ENCODE measurements at places on chromosomes 11 and 22.

DNA sequence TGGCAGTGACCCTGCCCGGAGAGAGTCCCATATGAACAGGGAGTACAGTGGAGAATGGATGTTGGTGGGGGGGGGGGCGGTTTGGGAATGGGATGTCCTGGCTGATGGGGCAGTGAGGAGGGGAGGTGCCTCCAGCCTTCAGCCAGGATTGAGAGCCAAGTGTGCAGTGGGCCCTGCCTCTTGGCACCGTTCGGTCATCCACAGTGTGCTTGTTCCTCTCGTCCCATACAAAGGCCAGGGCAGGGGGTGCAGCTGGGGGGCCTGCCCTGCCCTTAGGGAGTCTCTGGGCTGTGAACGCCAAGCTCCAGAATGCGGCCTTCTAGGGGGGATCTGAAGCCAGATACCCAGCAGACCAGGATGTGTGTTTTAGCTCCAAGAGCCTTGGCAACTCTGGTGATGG is 34.0 kb downstream of the KCNC1 start:
- DNase-seq: no peak

DNA sequence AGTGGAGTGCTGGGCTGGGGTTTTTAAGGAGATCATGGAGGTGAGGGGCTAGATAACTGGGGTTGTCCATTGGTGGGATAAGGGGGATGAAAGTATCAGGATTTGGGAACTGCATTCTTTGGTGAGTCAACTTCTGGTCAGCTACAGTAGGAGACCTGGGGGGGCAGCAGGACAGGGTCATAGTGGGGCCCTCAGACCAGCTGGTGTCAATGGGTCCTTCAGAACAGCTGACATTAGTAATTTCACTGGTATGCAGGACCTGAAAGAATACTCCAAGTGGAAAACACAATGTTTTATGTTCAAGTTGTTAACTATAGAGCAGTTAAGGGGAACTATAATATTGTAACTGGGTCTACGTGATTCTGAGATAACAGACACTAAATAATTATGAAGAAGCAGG is 2.8 kb upstream of the TTC12 start:
- no peak for DNase-seq

GRCh38 chr11:28026634-28027290 is 81.2 kb downstream of the KIF18A start:
- no peak for DNase-seq

DNA sequence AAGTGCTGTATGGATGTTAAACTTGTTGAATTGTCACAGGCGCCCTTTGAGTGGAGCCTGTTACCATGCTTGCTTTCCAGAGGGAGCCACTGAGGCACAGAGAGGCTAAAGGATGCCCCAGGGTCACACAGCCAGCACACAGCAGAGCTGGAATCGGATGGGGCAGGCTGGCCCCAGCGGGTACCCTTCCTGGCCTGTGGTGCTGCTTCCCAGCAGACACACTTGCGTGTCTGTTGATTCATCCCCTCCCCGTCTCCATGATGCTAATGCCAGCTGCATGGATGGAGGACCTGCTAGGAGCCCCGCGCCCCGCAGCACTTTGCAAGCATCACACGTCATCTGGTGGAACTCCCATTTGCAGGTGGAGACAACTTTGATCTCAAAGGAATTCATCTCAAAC is 52.4 kb upstream of the SHISAL1 start:
- no peak for DNase-seq

- DNase-seq: peak; percentile 71
These were observed 14.1 kb downstream of the TMEM123 start for GRCh38 chr11:102438311-102439062.

DNA sequence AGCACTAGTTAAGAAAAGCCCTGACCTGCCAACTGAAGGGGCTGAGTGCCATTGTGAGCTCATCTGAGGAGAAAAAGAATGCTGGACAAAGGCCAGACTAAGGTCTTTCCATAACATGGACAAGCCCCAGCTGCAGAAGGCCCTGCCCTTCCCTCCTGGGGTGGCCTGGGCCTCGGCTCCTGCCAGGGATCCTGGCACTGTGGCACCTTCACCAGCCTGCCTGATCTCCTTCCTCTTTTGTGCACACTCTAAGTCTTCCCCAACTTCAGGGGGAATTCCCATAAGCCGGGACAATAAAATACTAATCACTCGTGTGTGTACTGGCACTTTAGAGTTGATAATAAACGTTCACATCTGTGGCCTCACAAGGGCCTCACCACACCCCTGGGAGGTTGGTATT is 9.9 kb downstream of the TMPRSS13 start:
- no peak for DNase-seq

GRCh38 chr22:20952544-20953341 is 14.3 kb upstream of the AIFM3 start:
- DNase-seq: no peak

GRCh38 chr11:121318848-121319834 is 26.6 kb downstream of the SC5D start:
- peak; percentile 55 for DNase-seq

- no peak for DNase-seq
These were observed 208.0 kb downstream of the DSCAML1 start for GRCh38 chr11:117589063-117589462.

DNA sequence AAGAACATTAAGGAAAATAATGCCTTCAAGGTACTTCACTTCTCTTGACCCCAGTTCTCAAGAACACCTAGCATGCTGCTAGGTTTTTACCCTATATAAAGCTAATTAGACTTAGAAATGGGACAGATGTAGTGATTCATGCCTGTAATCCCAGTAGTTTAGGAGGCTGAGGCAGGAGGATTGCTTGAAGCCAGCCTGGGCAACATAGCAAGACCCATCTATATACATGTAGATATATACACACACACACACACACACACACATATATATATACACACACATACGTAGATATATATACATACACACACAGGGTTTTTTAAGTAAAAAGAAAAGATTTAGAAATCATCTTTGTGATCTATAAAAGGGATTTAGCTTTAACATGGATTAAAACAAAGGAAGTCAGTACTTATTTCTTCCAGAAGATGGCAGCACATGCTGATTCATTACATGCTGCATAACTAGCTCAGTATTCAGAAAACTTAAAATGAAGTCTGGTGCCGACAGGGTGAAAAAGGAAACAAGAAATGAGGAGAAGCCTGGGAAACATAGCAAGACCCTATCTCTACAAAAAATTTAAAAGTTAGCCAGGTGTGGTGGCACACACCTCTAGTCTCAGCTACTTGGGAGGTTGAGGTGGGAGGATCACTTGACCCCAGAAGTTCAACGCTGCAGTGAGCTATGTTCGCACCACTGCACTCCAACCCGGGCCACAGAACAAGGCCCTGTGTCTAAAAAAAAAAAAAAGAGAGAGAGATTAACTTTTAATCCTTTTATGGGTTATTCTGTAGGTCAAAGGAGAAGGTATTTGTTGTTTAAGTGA is 28.5 kb upstream of the RBX1 start:
- peak; percentile 76 for DNase-seq

GRCh38 chr22:27213294-27213693 is 555.9 kb downstream of the MIAT start:
- DNase-seq: no peak

DNA sequence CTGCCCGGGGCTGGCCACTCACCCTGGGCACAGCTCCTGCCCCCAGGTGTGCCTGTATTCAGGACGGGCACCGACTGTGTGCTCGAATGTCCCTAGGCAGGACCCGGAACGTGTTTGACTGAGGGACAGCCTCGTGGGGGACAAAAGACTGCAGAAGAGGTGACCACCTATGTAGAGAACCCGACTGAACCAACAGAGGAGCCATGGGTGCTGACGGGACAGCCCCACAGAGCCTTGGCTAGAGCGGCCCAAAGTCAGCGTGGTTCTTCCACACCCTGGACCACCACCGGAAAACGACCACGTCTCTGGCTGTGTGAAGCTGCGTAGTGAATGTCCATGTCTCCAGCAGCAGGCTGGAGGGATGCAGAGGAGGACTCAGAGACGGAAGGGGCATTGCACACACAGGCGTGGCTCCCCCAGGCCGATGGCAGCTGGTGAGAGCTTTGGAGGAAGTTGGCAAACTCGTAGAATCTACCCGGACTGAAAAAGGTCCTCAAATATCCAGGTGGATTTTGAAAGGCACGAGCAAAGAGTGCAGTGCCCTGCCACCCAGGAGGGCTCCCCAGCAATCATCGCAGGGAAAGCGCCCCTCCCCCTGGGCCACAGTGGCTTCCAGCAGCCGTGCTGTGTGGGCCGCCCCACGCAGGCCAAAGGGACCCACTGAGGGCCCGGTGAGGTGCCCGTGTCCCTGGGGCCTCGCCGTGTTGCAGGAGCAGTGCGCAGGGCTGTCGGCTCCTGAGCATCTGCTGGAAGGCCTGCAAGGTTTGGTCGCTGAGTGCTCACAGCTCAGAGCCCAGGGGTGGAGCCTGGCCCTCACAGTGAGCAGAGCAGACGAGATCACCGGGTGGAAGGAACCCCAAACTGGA is 17.5 kb upstream of the MUC5B start:
- no peak for DNase-seq

- DNase-seq: no peak
These were observed 836 bp downstream of the SPON1 start for GRCh38 chr11:13963169-13963948.

GRCh38 chr11:44752713-44753112 is 26.0 kb downstream of the TSPAN18 start:
- no peak for DNase-seq

- DNase-seq: peak; percentile 30
These were observed at the start of gene GRK3 for GRCh38 chr22:25564320-25564978. Gene GRK3, plus strand, starts transcription at chr22:25564675. Its CDS starts 366 bp downstream, at chr22:25565041.

DNA sequence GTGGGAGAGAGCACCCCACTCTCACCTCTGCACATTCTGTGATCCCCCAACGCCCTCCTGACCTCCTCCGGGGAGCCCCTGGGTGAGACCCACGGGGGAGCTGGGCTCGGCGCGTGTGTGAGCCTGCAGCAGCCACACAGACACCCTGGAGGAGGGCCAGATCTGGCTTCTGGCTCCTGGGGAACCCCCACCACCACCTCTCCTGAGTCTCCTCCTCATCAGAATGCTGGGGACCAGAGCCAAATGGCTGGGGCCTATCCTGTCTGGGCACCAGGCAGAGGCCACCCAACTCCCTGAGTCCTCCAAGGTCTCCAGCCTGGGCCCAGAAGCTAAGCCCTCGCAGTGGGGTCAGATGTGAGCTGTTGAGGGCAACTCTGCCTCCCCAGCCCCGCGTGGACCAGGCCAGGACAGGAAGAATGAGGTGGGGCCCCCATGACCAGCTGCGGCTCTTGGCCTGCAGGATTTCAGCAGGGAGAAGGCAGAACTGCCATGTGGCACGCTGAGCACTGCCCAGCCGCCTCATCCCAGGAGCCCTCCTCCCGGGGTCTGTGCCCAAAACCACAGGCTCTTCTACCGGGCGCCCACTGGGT is 5.5 kb upstream of the PIM3 start:
- DNase-seq: no peak

DNA sequence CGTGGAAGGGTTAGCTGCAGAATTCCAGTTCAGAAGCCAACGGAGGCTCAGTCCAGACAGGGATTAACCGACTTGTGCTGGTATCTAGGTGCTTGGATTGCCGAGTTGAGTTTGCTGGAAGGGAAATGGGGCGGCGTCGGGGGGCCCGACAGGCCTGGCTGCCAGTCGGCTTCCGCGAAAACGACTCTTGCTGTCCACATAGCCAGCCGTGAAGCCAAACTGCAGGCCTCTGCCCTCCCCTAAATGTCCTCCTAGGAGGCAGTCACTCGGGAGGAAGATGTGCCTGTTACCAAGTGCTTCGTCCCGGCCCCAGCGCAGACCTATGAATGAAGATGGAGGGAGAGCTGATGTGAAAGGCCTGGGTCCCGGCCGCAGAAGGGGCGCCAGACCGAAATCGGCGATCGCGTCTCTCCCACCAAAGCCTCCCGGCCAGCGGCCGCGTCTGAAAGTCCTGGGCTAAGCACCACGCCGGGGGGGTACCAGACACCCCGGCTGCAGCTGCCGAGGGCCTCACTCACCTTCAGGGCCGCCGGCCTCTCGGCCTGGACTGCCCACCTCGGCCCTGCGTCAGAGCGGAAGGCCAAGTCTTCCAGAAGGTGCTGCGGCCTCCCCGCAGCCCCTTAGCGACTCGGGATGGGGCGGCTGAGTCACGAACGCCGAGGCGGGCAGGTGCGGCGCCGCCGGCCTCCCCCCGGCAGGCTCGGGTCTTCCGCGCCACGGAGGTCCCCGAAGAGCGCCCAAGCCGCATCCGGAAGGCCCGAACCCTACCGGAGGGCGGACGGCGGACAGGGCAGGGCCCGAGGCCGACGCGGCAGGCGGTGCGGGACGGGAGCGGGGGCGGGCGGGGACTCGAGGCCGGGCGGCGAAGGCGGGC is 7.5 kb downstream of the DPAGT1 start:
- DNase-seq: peak; percentile 21

Measured in fibroblast of mammary gland (primary cell).